ENCODE measurements at places on chromosomes 6 and 20. TPM values are rescaled to one million over a fixed set of nuclear protein-coding genes. Genes with fewer than 3 reads are reported as not detected.

Gene COL19A1
- not detected for polyA plus RNA-seq

Gene LY6G6F
- polyA plus RNA-seq: not detected

GRCh38 chr20:21513881-21514540, at the start of gene NKX2-2:
Gene NKX2-2, minus strand, starts transcription at chr20:21514064. Its CDS starts 395 bp downstream, at chr20:21513669.
- DNase-seq: no peak

DNA sequence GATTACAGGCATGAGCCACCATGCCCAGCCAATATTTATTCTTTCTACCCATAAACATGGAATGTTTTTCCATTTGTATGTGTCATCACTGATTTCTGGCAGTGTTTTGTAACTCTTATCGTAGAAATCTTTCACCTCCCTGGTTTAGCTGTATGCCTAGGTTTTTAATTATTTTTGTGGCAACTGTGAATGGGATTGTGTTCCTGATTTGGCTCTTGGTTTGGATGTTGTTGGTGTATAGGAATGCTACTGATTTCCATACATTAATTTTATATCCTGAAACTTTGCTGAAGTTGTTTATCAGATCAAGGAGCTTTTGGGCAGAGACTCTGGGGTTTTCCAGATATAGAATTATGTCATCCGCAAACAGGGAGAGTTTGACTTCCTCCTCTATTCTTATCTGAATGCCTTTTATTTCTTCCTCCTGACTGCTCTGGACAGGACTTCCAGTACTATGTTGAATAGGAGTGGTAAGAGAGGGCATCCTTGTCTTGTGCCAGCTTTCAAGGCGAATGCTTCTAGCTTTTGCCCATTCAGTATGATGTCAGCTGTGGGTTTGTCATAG, 198.6 kb downstream of the ZDHHC14 start:
- DNase-seq: no peak

DNA sequence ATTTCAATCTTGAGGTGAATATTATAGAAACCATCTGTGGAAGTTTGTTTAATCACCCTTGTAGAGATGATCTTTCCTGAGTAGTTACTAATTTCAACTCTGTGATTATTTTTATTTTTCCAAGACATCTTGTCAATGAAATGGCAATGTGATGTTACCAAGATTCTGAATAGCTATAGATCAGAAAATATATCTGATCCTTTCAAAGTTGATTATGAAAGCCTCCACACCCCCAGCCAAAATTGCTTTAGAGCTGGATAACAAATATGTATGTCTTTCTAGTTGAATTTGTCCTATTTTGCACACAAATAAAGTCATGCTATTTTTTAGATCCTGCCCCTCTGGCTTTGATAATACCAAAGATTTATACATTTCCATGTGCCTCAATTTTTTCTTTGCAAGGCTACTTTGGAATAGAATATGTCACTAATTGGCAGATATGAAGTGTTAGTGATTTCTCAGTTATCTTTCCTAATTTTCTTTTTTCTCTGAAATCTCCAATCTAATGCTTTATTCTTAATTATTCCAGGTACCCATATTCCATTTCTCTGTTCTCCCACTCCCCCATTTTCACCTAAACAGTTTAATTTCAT, 5.0 kb downstream of the SIM1 start:
- no peak for DNase-seq
